Activated T-helper 9 cell treated with anti-CD3 and anti-CD28 coated beads, Interleukin-2, amount 50 U/mL, for 16 hours (primary cell): ENCODE measurements at places on chromosomes 2 and 18.

DNA sequence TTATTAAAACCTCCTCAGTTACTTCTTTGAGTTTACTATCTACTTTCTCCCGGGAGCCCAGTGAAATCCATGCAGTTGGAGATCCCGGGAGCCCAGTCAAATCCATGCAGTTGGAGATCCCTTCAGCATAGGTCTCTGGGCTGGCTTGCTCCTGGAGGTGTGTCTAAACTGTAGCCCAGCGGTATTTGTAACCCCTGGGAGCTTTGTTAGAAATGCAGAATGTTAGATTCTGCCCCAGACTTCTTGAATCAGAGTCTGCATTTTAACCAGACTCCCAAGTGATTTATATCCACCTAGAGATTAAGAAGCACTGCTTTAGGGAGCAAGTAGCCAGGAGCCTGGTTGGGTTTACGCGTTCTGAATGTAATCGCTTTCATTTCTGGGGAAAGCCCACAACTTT is 54.5 kb downstream of the ARHGAP28 start:
- DNase-seq = no peak

- DNase-seq = no peak
These were observed 259.8 kb upstream of the LYPD1 start for GRCh38 chr2:132929786-132930185.

DNA sequence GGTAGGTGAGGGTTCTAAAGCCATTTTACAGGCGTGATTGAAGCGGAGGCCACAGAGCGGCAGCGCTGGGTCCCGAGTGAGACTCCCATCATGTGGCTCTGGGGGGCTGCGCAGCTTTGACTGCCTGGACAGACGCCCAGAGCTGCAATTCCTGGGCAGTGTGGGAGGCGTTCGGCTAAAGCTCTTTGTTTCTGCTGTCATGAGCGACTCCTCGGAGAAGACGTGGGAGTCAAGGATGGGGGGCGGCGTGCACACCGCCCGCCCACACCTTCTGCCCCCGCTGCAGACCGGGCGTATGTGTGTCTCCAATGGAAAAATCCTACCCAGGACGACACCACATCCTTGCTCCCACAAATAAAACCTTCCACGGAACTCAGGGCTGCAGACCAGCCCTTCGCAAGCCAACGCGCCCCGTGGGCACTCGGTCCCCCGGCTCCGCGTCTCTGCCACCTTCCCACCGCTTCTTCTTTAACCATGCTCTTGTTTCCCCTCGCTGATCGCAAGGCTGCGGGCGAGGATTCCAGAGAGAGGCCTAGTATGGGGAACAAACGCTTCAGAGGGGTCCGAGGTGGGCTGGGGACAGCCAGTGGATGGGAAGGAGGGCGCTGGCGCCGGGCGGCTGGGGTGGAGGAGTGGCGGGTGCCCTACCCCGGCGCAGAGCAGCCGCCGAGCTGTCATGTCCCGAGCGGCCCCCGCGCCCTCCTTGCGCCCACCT is 680 bp upstream of the LBH start:
- DNase-seq = no peak

GRCh38 chr2:195475336-195475735 is 181.7 kb upstream of the SLC39A10 start:
- no peak for DNase-seq
